ENCODE measurements at places on chromosomes 1 and 21.

- DNase-seq = no peak
These were observed 2.5 kb upstream of the WNT2B start for GRCh38 chr1:112506306-112506705.

DNA sequence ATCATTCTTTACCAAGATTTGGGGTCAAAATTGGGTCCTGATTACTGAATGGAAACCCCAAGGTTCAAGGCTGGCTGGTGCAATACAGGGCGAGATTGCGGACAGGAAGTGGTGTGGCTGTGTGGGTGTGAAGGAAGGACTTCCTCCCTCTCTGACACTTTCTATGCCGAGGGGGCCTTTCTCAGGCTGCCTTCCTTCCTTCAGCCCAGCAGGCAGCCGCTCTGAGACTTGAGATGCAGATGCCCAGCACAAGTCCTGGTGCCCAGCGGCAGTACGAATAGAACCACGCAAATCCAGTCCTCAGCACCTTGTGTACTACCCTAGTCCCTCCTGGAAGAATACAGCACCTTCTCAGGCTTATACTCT is 16.3 kb downstream of the BATF3 start:
- DNase-seq = no peak

DNA sequence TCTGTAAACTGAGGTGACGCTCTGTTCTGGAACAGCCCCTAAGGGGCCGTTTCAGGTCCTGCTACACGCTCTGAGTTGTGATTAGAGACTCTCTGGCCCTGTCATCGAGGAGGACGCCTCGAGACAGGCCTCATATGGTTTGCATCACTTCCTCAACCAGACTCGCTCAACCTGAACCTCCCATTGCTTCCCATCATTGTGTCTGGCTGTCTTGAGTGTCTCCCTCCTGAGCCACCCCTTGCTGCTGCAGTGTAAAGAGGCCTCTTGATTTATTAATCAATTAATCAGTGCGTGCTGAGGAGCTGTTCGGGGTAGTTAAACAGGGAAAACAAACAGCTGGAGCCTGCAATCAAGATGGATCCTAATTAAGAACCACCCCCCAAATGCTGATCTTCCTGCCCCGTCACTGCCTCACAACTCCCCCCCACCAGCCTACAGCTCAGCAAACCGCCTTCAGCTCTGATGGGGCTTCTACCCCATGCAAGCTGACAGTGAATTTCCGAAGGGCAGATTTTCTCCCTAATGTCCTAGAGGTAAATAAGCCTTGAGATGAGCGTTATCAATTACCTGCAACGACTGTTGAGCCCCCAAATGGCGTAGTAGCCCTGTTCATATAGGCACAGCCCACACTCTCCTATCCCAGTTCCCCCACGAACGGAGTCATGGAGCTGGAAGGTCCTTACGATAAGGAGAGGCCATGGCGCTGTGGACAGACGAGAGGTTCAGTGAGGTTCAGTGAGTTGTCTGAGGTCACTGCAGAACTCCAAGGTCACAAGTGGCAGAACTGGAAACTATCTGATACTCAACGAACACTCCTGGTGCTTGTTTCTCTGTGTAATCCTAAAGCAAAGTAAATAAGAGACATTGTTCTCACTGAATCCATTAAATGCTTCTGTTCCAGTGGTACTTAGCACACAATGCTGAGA is 210.6 kb downstream of the KIF26B start:
- no peak for DNase-seq

DNA sequence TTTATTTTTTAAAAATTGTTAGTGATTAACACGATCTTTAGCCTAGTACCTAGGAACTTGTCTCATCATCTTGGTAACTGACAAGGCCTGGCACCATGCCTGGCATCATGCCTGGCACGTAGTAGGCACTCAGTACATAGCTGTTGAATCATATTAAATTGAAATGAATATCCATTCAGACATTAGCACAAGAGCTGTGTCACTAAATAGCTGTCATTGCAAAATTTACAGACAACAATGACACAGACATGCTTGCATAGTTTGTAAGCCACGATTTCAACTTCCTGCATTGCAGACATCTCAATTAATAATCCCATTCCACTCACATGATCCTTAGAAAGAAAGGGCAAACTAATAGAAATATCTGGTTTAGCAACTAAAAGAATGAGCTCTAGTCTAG is 15.4 kb upstream of the PHACTR4 start:
- DNase-seq = peak; percentile 73

- no peak for DNase-seq
These were observed 74.1 kb downstream of the GADD45A start for GRCh38 chr1:67759066-67759465.

GRCh38 chr21:35849144-35849543 is 211.2 kb downstream of the SETD4 start:
- no peak for DNase-seq

GRCh38 chr1:77620273-77620672 is 62.2 kb downstream of the ZZZ3 start:
- no peak for DNase-seq

DNA sequence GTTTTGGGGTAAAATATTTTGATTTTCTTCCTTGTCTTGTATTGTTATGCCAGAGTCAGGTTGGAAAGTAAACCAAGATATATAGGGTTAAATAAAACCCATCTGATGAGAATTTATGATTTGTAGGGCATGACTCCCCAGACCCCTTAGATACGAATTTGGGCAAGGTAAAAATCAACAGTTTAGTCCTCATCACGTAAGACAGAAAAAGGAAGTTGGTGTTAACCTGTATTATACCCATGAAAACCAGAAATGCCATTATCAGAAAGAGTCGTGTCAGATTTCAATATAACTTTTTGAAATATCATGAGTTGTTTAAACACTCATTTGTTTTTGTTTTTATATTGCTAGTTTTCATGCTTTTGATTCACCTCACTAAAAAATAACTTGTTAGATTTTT is 11.8 kb downstream of the CEPT1 start:
- no peak for DNase-seq

DNA sequence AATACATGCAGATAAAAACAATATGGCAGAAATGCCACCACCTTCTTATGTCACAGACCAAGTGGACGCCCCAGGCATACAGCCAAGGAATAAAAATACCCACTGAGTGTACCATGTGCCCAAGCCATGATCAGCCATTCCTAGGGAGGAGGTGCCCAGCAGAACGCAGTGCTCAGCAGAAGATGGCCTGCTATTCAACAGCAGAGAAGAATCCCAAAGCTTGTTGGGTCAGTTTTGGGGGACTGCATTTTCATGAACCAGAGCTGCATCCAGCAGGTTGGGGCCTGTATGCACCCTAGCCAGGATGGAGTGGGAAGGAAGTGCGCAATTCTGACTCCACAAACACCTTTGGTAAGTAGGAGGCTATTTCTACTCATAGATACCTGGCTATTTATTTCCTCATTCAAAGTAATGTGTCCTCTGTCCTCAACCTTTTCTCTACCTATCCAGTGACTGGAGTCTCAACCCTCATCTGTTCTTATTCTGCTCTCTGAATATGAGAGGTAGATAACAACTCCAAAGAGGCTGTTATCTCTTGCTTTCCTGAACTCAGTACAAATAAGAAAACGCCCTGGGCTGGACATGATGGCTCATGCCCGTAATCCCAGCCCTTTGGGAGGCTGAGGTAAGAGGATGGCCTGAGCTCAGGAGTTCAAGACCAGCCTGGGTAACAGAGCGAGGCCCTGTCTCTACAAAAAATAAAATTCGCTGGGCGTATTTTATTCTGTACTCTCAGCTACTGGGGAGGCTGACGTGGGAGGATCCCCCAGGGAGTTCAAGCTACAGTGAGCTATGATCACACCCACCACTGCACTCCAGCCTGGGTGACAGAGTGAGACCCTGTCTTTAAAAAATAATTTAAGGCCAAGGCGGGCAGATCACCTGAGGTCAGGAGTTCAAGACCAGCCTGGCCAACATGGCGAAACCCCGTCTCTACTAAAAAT is 2.5 kb upstream of the PLEKHM2 start:
- no peak for DNase-seq

- peak; percentile 69 for DNase-seq
These were observed 97.9 kb upstream of the RGS1 start for GRCh38 chr1:192477630-192478029.

GRCh38 chr1:212520746-212521145 is 87.8 kb upstream of the ATF3 start:
- DNase-seq = no peak

DNA sequence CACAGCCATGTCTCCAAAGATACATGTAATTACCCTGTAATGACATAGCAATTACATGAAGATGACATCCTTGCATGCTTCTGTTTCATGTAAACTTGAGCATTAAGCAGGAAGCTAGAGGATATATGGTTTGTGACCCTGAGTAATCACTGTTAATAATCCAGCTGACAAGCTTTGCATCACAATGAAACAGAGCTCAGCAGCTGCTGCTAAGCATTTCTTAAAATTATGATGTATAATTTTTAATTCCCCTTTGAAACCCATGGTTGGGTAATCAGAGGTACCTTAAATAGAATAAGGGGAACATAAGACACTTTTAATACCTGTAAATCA is 293.5 kb downstream of the NTNG1 start:
- no peak for DNase-seq

GRCh38 chr1:246004301-246004700 is 502.8 kb downstream of the SMYD3 start:
- no peak for DNase-seq

DNA sequence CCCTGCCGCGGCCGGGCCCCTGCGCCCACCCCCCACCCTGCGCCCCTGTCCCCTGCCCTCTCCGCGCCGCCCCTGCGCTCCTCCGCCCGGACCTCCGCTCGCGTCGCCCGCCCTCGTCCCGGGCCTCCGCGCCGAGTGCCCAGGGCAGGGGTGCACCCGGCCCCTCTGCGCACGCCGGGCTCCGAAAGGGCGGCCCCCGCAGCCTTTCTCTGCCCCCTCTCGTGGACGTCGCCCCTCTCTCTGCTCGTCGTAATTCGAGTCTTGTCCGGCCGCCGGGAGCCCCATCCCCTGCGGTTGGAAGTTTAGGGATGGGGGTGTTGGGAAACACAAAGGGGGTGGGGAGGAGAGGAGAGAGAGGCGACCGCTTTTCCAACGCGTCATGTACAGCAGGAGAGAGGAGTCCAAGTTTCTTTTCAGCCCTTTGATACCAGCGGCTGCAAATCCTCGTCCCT is 407 bp downstream of the GALNT2 start:
- peak; percentile 30 for DNase-seq

GRCh38 chr1:29932626-29933025 is 696.3 kb downstream of the PTPRU start:
- no peak for DNase-seq

- peak; percentile 75 for DNase-seq
These were observed 169.5 kb upstream of the DPYD start for GRCh38 chr1:98090351-98090750.

DNA sequence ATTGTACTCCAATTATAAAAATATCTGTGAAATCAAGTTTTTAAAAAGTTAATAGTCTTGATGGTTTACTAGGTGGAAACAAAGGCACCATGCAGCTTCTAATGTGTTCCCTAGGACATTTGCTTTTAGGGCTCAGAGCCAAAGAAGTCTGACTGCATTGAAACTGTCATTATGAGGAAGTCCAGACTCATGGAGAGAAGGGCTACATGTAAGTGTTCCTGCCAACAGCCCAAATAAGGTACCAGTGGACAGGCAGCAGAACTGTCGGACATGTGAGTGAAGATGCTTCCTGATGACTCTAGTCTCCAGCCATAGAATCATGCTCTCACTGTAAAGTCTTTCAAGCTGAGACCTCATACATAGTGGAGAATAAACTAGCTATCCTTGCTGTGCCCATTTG is 287.6 kb downstream of the AKT3 start:
- no peak for DNase-seq

DNA sequence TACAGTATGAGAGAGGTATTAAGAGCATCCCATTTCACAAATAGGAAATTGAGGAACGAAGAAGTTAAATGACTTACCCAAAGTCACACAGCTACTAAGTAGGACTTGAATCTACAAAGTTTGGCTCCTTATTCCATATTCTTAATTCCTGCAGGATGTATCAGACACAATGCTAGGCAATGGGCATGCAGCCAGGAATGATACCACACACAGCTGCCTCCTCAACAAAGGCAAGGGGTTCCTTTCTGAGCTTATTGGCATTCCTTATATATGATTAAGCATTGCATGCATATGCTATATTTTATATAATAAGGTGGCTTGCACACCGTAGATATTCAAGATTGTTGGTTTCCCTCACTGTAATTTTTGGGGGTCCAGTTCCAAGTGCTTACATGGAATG is 34.2 kb upstream of the JUN start:
- DNase-seq = peak; percentile 94

DNA sequence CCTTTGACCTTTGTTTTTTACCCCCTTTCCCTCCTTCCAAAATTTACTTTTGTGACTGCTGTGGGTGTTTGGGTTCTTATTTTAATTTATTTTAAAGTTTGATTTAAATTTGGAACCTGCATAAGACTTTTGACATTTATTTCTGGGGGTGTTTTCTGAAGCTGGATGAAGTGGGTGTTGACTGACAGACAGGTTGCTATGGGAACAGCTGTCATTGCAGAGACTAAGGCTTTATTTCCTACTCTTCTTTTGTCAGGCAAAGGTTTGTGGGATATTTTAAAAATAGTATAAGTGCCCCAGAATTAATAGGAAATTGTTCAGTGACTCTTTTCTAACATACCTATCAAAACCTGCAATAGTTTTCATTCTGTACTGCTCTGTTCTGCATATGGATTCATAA is 290.8 kb upstream of the ESRRG start:
- DNase-seq = no peak

DNA sequence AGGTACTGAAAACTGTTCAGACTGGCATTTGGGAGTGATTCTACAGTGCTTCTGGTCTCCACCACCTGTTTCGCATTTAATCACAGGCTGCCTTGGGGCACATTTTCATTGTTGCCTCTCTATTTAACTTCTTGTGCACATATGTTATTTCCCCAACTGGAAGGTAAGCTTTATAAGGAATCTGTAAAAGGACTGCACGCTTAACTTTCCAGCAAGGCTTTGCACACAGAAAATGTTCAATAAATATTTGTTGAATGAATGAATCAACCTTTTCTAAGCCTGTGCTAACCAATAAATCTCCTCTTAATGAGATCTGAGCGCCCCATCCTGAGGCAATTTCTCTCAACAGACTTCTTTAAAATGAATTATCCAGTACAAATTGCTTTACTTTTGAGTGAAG is 84.3 kb upstream of the ARHGAP29 start:
- no peak for DNase-seq

DNA sequence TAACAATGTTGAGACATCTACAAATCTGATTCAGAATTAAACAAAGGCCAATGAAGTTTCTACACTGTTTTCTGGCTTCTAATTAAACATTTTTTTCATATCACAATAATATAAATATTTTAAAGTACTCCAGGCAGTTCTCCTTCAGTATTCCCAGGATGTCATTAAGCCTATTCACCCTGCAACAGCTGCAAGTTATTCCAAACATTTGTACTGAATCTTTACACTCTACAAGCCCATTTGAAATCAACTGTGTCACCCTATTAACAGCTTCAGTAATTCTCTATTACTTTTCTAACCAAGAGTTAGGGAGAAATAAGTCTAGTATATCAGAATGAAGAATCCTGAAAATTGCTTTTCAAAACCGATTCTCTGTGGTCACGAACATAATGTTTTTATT is 124.6 kb downstream of the OLFML2B start:
- DNase-seq = no peak

GRCh38 chr1:247268390-247269045 is 12.6 kb downstream of the VN1R5 start:
- no peak for DNase-seq

- no peak for DNase-seq
These were observed 262.5 kb upstream of the ZP4 start for GRCh38 chr1:238153253-238153652.

All from HCEC 1CT (cell line).